ENCODE measurements at places on chromosomes 4 and X. TPM values are rescaled to one million over a fixed set of nuclear protein-coding genes. Genes with fewer than 3 reads are reported as not detected.

DNA sequence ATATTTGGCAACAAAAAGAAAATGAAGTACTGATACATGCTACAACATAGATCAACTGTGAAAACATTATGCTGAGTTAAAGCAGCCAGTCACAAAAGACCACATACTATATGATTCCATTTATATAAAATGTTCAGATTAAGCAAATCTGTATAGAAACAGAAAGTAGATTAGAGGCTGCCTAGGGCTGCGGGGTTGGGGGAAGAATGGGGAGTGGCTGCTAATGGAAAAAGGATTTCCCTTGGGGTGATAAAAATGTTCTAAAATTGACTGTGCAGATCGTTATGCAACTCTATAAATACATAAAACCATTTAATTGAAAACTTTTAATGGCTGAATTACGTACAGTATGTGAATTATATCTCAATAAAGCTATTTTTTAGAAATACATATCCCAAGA is 46.8 kb downstream of the NEK1 start:
- no peaks in the 10 kb centered on the region for H3K4me1 ChIP-seq
- peaks cover 8% of the 10 kb centered on the region for H3K36me3 ChIP-seq
- no peak overlapping the region for H3K4me3 ChIP-seq
- DNase-seq: no peak
- H3K27me3 ChIP-seq: no peaks in the 10 kb centered on the region
- no peak overlapping the region for H3K27ac ChIP-seq

DNA sequence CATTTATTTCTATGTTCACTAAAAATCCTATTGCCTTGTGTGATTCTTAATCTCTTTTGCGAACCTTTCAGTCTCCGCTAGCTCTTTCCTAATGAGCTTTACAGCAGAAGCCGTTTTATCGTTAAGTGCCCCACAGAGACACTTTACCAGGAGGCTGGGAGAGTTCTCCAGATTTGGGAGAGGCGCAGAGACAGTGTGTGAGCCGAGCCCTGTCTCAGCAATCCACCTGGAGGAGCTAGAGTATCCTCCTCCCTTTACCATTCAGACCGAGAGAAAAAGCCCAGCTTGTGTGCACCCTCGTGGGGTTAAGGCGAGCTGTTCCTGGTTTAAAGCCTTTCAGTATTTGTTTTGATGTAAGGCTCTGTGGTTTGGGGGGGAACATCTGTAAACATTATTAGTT is 54.9 kb upstream of the MTM1 start:
- H3K27me3 ChIP-seq: no peaks in the 10 kb centered on the region
- no peak overlapping the region for H3K27ac ChIP-seq
- H3K4me1 ChIP-seq: no peaks in the 10 kb centered on the region
- H3K4me3 ChIP-seq: no peak overlapping the region
- DNase-seq: no peak

- no peaks in the 10 kb centered on the region for H3K27me3 ChIP-seq
- DNase-seq: no peak
- no peak overlapping the region for H3K27ac ChIP-seq
- H3K36me3 ChIP-seq: no peaks in the 10 kb centered on the region
These were observed 672.9 kb downstream of the ADGRL3 start for GRCh38 chr4:61872983-61873382.

GRCh38 chr4:172207886-172208285 is 394.7 kb downstream of the GALNTL6 start:
- H3K27me3 ChIP-seq: no peaks in the 10 kb centered on the region
- H3K4me1 ChIP-seq: no peaks in the 10 kb centered on the region
- no peak overlapping the region for H3K27ac ChIP-seq
- H3K4me3 ChIP-seq: no peak overlapping the region
- DNase-seq: no peak

DNA sequence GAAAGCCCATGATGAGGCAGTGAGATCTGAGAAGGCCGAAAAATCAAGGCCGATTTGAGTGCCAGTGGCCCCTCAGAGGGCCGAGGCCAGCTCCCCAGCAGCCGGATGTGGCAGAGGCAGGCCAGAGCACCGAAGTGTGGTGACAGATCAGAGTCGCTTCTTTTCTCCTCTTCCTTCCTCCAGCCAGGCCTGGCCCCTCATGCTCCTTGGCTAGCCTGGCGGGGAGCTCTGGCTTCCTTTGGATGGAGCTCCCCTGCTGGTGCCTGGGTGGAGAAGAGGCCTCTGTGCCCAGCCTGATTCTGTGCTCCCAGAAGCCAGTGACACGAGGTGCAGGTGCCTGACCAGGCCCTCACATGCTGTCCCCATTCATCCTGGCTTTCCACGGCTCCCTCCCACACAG is 127.2 kb upstream of the PABPC4L start:
- DNase-seq: no peak
- H3K4me1 ChIP-seq: no peaks in the 10 kb centered on the region
- H3K27ac ChIP-seq: no peak overlapping the region
- H3K27me3 ChIP-seq: no peaks in the 10 kb centered on the region

- no peak overlapping the region for H3K27ac ChIP-seq
- no peak for DNase-seq
- H3K4me1 ChIP-seq: no peaks in the 10 kb centered on the region
- no peaks in the 10 kb centered on the region for H3K27me3 ChIP-seq
- H3K36me3 ChIP-seq: no peaks in the 10 kb centered on the region
These were observed 32.1 kb upstream of the MAML3 start for GRCh38 chr4:140186082-140186438.

DNA sequence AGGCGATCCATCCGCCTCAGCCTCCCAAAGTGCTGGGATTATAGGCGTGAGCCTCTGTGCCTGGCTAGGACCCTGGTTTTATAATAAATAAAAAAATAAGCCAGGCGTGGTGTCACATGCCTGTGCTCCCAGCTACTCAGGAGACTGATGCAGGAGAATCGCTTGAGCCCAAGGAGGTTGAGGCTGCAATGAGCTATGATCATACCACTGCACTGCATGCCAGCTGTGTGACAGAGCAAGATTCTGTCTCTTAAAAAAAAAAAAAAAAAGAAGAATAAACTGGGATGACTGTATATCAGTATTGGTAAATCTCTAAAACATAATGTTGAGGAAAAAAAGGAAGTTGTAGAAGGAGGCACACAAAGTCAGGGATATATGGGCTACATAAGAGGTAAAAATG is 45.7 kb upstream of the SLC34A2 start:
- no peak for DNase-seq
- no peak overlapping the region for H3K27ac ChIP-seq
- no peaks in the 10 kb centered on the region for H3K36me3 ChIP-seq
- H3K4me1 ChIP-seq: no peaks in the 10 kb centered on the region
- H3K4me3 ChIP-seq: no peak overlapping the region

DNA sequence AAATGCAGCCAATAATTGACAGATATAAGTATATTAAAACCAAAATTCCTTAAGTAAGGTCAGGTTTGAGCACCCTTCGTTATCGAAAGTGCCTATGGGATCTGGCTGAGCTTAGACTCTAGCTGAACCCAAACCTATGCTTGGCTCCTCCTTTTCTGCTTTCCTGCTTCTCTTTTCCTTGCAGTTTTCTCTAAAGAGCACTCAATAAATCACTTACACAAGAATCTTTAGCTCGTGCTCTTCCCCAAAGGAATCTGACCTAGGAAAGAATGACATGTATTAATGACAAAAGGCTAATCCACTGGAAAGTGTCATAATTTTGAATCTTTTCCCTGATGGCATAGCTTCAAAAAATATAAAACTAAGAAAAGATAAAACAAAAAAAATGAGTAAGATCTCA is 282.7 kb downstream of the DKK2 start:
- H3K4me1 ChIP-seq: no peaks in the 10 kb centered on the region
- H3K27ac ChIP-seq: no peak overlapping the region
- no peak for DNase-seq
- H3K36me3 ChIP-seq: no peaks in the 10 kb centered on the region
- no peak overlapping the region for H3K4me3 ChIP-seq

- H3K4me3 ChIP-seq: no peak overlapping the region
- H3K27me3 ChIP-seq: no peaks in the 10 kb centered on the region
- no peaks in the 10 kb centered on the region for H3K36me3 ChIP-seq
- DNase-seq: no peak
- H3K27ac ChIP-seq: no peak overlapping the region
- no peaks in the 10 kb centered on the region for H3K4me1 ChIP-seq
These were observed 15.2 kb upstream of the CXCL2 start for GRCh38 chr4:74114234-74114633.

The CXCL3 gene
- 1.1 TPM for total RNA-seq

The COMMD8 gene
- 13.1 TPM for total RNA-seq

The SNCA gene
- 1.2 TPM for total RNA-seq
